ENCODE measurements at places on chromosomes 1 and 21. TPM values are rescaled to one million over a fixed set of nuclear protein-coding genes. Genes with fewer than 3 reads are reported as not detected.

DNA sequence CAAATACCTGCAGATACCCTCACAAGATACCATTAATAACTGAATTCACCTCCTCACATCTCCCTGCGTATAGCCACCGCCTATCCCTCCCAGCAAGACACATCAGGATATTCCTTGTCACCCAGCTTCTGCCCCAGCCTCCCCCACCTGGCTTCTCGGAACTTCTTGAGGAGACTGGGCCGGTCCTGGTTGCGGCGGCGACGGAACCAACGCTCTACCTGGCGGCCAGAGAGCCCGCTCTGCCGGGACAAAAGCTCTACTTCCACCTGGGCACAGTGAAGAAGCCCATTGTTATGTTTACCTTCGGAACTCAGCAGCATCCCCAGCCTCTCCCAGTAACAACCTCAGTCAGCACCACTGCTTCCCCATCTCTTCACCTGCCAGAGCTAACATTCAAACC is 6.7 kb downstream of the CERS2 start:
- H3K27ac ChIP-seq, result peak overlapping the region; percentile 53
- no peak overlapping the region for H3K4me3 ChIP-seq
- no peak for DNase-seq
- no peaks in the 10 kb centered on the region for H3K27me3 ChIP-seq
- peaks cover 38% of the 10 kb centered on the region for H3K4me1 ChIP-seq

- no peak overlapping the region for H3K4me3 ChIP-seq
- no peaks in the 10 kb centered on the region for H3K27me3 ChIP-seq
- DNase-seq, result no peak
- H3K4me1 ChIP-seq, result no peaks in the 10 kb centered on the region
Observed at GRCh38 chr1:64186138-64186897, 17.1 kb upstream of the UBE2U start.

GRCh38 chr1:164510435-164510834 is 48.5 kb upstream of the PBX1 start:
- no peak for DNase-seq
- no peak overlapping the region for H3K27ac ChIP-seq
- H3K4me1 ChIP-seq, result no peaks in the 10 kb centered on the region
- no peak overlapping the region for H3K4me3 ChIP-seq
- H3K27me3 ChIP-seq, result no peaks in the 10 kb centered on the region
- H3K36me3 ChIP-seq, result no peaks in the 10 kb centered on the region

DNA sequence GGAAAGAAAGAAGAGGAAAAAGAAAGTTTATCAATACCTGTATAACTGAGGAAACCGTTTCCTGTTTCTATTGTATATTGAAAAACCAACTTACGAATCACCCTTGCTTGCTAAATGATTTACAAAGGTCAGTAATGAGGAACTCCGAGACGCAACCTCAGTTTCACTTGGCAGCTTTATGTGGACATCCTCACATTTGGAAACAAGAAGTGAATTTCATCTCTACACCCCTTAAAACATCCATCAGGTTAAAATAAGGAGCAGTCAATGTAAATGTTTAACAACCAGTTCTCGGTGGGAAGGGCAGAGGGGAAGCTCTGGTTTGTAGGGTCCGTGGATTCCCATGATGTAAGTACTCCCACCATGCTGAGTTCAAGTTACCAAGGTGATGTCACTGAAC is 481.7 kb upstream of the RUNX1 start:
- peaks cover 32% of the 10 kb centered on the region for H3K4me1 ChIP-seq
- no peaks in the 10 kb centered on the region for H3K36me3 ChIP-seq
- H3K27ac ChIP-seq, result no peak overlapping the region
- no peak overlapping the region for H3K4me3 ChIP-seq
- DNase-seq, result no peak

- peak; percentile 36 for DNase-seq
- H3K4me1 ChIP-seq, result peaks cover 38% of the 10 kb centered on the region
- no peaks in the 10 kb centered on the region for H3K27me3 ChIP-seq
- H3K27ac ChIP-seq, result no peak overlapping the region
Observed at GRCh38 chr1:198929111-198929604, 290.3 kb downstream of the PTPRC start.

Gene TMIGD3
- total RNA-seq, result 0.88 TPM

DNA sequence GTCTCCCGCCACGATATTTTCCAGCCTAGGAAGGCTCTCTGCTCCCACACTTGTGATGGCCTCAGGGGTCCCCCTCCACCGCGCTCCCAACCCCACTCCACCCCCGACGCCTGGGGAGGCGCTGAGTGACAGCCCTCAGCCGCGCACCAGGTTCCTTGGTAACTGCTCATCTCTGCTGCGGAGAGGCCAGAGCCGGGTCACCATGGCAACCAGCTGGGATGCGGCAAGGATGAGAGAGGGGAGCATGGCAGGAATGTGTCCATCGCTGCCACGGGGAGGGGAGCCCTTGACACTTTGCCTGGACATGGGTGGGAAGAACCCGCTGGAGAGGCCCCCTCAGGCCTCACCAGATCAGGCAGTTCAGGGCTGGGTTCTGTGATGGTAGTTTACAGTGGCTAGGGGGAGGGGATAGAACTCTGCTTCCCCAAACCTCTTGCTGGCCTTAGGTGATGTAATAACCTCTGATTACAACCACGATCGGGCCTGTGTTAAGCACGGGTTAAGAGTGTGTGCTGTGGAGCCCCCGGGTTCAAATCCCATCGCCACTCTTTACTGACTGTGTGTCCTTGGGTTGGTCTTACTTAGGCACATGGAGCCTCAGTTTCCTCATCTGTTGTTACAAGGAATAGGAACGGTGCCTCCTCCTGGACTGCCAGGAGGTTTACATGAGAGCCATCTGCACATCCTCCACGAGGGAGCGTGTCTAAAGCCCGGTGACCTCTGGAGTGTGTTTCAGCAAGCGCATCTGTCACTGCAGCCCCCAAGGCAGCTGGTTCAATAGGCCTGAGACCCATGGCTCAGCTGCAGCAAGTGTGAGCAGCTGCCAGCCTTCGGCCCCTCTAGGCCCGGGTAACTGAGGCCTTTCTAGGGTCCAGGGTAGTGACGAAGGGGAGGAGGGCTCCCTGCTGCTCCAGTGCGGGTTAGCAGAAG is 6.3 kb downstream of the KIF17 start:
- H3K27me3 ChIP-seq, result no peaks in the 10 kb centered on the region
- no peaks in the 10 kb centered on the region for H3K36me3 ChIP-seq
- DNase-seq, result no peak
- no peak overlapping the region for H3K27ac ChIP-seq
- H3K4me3 ChIP-seq, result no peak overlapping the region

Gene FAM151A
- total RNA-seq, result 21.4 TPM

DNA sequence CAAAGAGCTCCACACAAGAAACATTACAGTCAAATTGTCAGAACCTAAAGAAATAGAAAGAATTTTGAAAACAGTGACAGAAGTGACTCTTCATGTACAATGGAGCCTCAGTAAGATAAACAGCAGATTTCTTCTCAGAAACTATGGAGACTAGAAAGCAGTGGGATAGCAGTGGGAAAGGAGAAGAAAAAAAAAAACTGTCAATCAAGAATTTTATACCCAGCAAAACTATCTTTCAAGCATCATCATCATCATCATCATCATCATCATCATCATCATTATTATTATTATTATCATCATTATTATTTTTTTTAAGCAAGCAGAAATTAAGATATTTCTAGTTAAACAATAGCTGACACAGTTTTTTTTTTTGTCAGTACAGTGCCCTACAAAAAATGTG is 24.2 kb downstream of the CEP170 start:
- H3K27ac ChIP-seq, result no peak overlapping the region
- peaks cover 8% of the 10 kb centered on the region for H3K4me1 ChIP-seq
- H3K27me3 ChIP-seq, result no peaks in the 10 kb centered on the region
- H3K36me3 ChIP-seq, result no peaks in the 10 kb centered on the region

- no peak for DNase-seq
- H3K36me3 ChIP-seq, result no peaks in the 10 kb centered on the region
- H3K27me3 ChIP-seq, result no peaks in the 10 kb centered on the region
- no peak overlapping the region for H3K4me3 ChIP-seq
- H3K4me1 ChIP-seq, result no peaks in the 10 kb centered on the region
Observed at GRCh38 chr1:57536749-57537423, 113.0 kb upstream of the DAB1 start.
